GM04504 (cell line): ENCODE measurements at places on chromosomes 3 and 15.

DNA sequence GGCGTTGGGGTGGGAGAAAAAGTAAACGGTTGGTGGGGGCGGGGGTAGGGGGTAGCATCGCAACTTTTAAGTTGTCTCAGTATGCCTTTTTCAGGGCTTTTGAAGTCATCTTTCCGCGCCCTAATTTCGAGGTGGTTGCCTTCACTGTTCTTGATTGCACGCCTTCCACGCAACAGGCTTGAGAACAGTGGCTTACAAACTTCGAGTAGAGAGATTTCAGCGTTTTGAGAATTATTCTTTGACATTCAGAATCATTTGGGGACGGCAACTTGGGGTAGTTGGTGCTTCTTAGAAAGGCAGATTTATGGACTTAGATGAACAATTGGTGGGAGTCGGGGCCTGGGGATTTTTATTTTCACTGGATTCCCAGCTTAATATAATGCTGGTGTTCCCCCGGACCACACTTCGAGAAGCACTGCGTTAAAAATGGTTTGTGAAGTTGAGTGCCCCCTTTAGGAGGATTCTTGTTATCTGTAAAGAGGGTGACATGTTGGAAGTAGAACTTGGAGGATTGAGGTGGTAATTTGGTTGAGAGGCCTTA lies 880 bp downstream of the PPP4R2 start:
- DNase-seq, result no peak

GRCh38 chr15:31298707-31299172 lies 27.9 kb upstream of the KLF13 start:
- no peak for DNase-seq

DNA sequence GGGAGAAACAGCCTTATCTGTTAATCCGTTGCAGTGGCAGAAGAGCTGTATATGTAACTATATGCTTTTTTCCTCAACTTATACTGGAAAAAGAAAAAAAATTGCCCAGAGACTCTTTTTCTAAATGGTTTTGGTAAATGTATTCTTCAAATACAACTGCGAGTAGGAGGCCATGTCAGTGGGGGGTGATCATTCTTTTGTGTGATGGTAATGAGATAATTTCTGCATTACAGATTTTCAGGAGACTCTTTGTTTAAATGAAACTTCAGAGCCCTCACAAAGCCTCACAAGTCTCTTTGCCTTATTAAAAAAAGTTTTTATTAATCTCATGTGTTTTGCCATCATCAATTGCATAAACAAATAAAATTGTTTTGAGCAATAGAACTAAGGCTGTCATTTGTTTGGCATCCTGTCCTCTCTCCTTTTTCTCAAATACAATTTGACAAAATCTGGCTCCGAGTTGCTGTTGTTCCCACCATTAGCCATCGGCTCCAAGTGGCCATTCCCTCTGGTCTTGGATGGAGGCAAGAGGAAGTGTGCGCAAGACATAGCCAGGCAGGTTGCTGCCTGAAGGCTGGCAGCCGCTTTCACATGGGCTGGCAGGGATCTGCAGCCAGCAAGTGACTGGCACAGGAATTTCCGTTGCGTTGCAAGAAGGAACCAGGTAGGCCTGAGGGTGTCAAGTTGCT lies 116.7 kb downstream of the FNDC3B start:
- DNase-seq, result no peak

- no peak for DNase-seq
These were observed 56.8 kb upstream of the CACNA2D3 start for GRCh38 chr3:54065586-54065985.

DNA sequence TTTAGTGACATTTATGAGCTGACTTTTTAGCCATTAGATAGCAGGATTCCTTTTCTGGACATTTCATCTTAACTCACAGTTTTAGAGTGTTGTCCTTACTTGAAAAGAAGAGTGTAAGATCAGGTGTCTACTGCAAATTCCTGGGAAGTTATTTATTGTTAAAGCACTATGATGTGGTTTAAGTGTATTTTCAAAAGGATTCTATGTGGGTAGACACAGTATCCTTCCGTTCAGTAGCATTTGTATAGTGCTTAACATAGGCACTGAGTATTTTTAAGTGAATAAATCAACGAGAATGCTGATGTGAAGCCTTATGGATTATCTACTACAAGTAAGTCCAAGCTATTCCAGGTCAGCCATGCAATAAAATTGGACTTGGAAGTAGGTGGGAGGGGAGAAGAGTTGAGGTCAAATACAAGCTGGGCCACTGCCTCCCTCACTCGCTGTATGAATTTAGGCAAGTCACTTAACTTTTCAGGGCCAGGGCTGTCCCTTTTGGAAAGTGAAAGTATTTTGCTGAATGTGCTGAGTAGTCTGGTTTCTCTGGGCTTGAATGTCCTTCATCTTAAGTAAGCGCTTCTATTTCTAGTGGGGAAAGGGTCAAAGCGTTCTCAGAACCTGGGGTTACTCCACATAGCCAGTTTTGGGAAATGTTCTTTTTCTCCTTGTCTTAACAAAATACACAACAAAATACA lies 48.6 kb downstream of the GAP43 start:
- no peak for DNase-seq
